ENCODE measurements at places on chromosomes 16 and 17.
A peak's percentile ranks its signal among the peaks of the same experiment; 100 is the strongest.

DNA sequence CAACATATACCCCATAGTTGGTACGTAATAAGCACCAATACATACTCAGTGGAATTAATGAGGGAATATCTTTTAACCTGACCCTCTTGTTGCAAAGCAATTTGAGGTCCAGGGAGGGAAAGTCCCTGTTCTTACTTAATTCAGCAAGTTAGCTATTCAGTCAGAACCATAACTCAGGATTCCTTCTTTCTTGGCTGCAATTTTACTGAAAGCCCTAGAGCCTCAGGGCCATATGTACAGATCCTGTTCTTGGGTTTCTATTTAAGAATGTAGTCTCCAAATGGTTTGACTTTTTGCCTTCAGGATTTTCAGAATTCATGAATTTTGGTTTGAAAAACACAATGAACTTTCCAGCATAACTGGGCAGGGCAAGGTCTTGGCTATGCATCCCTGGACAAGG lies 436.5 kb downstream of the HS3ST4 start:
- DNase-seq = no peak

DNA sequence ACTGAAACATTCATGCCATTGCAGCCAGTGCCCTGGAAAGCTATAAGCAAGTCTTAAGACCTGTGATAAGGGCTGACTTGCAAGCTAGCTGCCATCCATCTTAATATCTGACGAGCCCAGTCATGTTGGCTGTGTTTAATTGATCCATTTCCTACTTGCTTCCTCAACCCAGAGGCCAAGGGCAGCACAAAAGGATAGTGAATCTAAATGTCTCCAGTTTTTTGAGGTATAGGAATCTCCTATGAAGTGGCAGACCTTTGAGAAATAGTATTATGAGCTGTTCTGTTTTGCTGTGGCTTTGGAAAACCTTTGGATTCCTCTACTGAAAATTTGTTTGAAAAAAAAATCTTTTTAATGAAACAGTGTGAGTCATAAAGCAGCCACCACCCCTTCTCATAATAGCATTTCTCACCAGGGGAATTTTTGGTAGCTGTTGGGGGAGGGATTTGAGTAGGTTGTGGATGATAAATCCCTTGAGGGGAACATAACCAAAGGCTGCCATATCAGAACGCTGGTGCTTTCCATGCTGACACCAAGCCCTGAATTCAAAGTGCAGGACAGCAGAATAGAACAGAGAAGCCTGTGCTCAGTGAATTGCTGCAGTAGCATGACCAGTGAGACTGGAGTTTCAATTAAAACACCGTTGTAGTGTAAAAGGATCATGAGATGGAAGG lies 12.9 kb downstream of the ZNRF1 start:
- peak; percentile 35 for DNase-seq

DNA sequence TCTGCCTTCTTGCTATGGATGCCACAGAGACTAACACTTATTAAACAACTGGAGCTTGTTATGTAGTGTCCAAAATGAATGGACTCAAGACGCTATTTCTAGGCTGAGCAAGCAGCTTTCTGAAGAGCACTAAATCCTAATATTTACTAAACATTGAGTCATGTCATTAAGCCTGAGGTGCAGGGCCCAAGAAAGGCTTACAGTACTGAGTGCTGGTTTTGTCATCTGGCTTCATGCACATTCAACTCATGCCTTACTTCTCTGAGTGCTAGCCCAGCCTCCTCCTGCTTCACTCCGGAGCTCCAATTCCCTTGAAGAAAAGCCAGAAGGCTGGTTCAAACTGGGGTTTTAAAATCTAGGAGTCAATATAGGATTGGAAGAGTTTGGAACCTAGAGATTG lies 363.3 kb upstream of the CDH5 start:
- no peak for DNase-seq

DNA sequence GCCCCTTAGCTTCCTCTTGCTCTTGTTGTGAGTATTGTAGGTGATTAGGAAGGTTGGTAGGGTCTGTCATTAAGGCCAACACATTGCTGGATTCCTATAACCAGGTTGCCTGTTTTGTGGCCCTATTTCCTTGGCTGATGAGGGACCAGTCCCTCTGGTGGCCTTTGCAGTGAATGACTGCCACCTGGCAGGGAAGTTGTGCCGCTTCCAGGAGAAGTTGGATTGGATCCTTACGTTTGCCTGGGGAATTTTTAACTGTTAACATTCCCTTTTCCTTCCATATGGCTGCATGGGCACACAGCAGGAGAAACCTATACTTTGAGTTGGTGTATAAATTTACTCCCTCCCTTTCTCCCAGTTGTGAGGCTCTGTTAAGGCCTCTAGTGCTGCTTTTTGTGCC lies 32.4 kb downstream of the LCMT1 start:
- no peak for DNase-seq

DNA sequence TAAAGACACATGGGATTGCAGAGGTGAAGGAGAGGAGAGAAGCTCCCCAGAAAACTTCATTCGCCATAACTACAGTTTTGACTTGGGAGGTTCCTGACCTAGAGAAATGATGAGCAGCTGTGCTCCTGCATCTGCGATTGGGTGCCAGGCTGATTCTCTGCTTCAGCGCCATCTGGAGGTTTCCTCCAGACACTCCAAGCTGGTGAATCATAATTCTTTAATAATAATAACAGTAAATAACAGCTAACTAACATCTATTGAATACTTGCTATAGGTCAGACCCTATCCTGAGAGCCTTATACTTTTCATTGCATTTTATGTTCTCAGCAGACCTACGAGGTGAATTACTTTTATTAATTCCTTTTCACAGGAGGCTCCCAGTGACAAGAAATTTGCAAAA lies 575.8 kb downstream of the TOX3 start:
- DNase-seq = no peak

GRCh38 chr16:12802048-12802447 lies 1.6 kb downstream of the CPPED1 start:
- no peak for DNase-seq

GRCh38 chr17:50539762-50540559 lies 7.0 kb upstream of the SPATA20 start:
- no peak for DNase-seq

DNA sequence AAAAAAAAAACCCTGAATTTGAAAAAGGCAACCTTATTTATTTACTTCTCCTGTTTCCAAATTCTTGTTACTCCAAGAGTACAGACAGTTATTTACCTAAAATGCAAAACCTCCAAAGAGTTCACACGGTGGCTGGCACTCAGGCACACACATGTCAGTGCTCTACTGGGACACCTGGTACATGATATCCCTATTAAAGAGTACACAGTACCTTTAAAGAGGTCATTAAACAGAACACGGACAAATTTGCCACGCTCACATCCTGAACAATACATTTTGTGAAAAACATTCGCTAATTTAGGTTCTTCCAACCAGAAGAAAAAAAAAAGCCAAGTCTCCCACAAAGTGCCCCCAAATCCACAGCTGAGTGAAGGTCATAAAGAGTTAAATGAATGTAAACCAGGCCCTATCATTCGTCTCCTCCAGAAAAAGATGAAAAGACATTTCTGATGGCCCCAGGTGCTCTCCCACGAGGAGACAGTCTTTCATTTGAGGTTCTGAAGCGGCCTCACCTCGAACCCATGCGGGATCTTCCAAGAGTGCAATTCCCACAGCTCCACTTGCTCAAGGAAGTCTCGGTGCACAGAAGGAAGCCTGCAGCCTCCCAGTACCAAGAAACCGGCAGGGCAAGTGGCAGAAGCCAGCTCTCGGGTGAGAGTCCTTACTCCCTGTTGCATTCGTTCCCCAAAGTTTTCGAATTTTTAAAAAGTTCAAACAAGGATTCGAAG lies 993 bp downstream of the ERN1 start:
- no peak for DNase-seq

GRCh38 chr16:86485746-86486145 lies 24.6 kb upstream of the FOXF1 start:
- no peak for DNase-seq

- DNase-seq = no peak
These were observed 21.7 kb upstream of the VWA3A start for GRCh38 chr16:22070361-22071330.

- DNase-seq = peak; percentile 65
These were observed 49.3 kb upstream of the WSB1 start for GRCh38 chr17:27244491-27245223.

DNA sequence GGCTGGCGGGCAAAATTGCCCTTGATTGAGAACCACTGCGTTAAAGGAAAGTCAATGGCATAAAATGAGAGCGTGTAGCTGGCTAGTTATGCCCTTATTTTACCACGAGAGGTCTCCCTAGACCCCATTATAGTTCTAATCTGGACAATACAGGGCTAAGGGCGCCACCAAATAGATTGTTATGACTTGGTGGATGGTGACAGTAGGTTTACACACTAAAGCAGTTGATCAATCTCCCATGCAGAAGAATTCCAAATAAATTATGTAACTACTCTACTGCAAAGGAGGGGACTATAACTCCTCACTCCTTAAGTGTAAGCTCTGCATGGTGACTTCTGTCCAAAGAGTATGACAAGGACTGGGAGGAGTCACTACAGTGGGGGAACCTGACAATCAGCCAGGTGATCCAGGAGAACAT lies 20.4 kb upstream of the YPEL2 start:
- DNase-seq = peak; percentile 35

DNA sequence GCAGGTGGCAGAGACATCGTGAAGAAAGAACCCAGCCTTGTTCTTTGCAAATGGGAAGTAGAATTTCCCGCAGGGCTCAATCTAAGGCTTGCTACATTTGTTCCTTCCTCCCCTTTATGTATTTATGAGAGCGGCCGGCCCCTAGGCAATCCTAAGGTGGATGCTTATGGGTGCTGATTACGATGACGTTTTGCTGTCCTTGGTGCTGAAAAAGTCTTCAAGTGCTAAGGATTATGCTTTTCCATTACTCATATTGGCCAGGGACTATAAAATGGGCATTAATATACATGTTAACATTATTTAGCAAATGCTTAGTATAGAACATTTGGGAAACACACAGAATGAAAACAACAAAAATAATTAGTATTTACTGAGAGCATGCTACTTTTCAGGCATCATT lies 313.3 kb upstream of the XYLT1 start:
- no peak for DNase-seq

- DNase-seq = peak; percentile 58
These were observed 6.7 kb upstream of the TOB1 start for GRCh38 chr17:50872710-50873424.

DNA sequence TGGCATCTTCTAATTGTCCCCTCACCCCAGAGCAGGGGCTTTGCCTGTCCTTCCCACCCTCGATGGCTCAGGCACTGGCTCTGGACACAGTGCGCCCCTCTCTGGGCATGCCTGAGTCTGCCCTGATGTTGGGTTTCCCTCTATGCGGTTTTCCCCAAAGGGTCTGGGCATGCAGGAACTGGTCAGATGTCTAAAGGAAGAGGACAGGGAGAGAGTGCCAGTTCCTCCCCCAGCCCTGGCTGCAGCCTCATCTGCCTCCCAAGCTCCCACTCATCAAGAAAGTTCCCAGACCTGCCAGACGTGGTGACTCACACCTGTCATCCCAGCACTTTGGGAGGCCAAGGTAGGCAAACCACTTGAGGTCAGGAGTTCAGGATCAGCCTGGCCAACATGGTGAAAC lies 41.3 kb upstream of the PABPN1L start:
- no peak for DNase-seq
